ENCODE measurements at places on chromosomes 4 and X.

GRCh38 chr4:2356123-2357069 lies 62.0 kb downstream of the ZFYVE28 start:
- no peak for DNase-seq

GRCh38 chrX:139875841-139876240 lies 57.0 kb downstream of the ATP11C start:
- DNase-seq, result no peak

- DNase-seq, result no peak
These were observed 124.4 kb downstream of the TMA16 start for GRCh38 chr4:163618845-163619244.

GRCh38 chrX:120791013-120791643 lies 84.5 kb downstream of the CT47B1 start:
- DNase-seq, result no peak

DNA sequence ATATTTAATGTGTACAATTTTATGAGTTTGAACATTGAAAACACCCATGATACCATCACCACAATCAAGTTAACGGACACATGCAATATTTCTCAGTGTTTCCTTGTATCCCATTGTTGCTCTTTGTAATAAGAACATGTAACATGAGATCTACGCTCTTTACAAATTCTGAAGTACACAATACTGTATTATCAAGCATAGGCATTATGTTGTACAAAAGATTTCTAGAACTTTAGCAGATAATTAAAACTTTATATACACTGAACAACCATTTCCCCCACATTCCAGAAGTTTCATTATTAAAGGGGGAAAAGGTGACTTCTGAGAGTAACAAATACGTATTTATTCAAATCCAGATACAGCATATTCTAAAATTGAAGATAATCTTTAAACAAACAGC lies 114.5 kb downstream of the SLC10A7 start:
- DNase-seq, result no peak

GRCh38 chr4:184448821-184449220 lies 25.5 kb downstream of the IRF2 start:
- peak; percentile 20 for DNase-seq

DNA sequence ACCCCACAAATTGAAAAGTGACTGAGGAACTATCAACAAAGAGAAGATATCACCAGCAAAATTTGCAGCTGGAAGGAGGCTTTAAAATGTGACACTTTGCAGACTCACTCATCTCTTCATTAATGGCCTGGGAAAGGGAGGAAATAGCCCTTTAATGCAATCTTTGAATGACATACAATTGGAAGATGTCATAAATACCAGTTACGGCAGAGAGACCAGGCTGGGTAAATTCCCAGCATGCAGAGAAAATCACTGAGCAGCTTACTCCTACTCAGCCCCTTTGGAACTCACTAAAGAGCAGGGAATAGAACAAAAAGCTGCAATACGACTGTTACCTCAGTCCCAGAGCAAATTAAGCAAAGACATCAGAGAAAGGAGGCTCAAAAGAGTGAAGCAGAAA lies 238.9 kb downstream of the HS3ST1 start:
- peak; percentile 43 for DNase-seq

DNA sequence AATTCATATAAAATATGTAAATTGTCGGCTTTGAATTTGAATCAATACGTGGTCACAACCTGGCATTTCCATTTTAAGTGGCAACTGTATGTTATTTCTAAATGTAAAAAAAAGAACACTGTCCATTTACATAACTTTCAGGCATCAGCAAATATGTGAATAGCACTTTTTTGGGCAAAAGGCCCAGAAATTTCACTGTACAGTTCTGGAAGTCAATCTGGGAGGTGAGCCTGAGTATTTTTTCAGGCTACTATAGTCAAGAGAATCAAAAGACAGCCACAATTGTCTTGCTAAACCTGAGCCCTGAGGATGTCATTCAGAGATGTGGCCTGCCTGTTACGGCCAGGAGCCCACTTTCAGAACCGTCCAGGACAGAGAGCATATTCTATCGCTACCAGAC lies 543.9 kb upstream of the MAGEB2 start:
- DNase-seq, result no peak

GRCh38 chr4:168028970-168029597 lies 63.3 kb upstream of the ANXA10 start:
- DNase-seq, result peak; percentile 7

GRCh38 chr4:53601251-53601764 lies 10.0 kb upstream of the LNX1 start:
- DNase-seq, result peak; percentile 55

DNA sequence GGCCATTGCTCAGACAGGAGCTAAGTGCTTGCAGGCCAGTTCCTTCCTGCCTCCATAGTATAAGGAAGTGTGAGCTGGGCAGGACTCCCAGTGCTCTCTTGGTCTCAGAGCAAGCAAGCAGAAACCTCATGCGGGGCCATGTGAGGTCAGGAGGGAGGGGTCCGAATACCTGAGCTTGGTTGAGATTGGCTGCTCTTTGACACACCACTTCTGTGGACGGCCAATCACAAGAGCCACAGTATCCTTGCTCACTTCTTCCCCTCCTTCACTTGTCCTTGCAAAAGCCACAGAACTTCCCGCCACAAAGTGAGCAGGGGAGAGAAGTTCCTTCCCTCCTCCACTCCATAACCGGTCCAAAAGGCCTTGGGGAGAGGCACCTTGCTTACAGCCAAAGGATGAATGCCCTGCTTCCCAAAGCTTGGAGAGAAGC lies 56.7 kb downstream of the PRPS1 start:
- DNase-seq, result no peak

GRCh38 chr4:55959655-55960054 lies 10.9 kb downstream of the CEP135 start:
- DNase-seq, result no peak

GRCh38 chr4:28518561-28519165 lies 1658.0 kb downstream of the STIM2 start:
- no peak for DNase-seq

GRCh38 chr4:146059151-146059550 lies 116.4 kb upstream of the LSM6 start:
- no peak for DNase-seq

- DNase-seq, result no peak
These were observed 279.1 kb upstream of the NRK start for GRCh38 chrX:105543283-105543682.

DNA sequence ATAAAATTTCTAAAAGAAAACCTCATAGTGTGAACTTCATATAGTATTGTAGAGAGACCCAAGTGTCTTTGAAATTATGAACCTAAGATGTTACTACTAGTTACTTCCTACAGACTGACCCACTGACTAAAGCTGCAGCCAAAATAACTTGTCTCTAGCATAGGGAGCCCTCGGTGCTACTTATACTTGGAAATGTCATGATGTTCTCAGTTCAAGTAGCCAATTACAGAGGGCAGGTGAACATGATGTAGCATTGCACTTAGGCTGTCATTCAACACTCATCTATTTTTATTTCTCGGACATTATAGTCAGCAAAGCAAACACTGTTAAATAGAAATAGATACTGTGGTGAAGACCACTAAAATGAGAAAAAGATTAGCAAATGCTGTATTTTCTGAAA lies 165.6 kb downstream of the AREG start:
- no peak for DNase-seq

- no peak for DNase-seq
These were observed 143.7 kb downstream of the AFAP1 start for GRCh38 chr4:7795983-7796382.

- no peak for DNase-seq
These were observed 77.2 kb upstream of the GALNT7 start for GRCh38 chr4:173091362-173091761.

- DNase-seq, result no peak
These were observed 42.4 kb downstream of the EVC start for GRCh38 chr4:5753366-5753765.

GRCh38 chr4:24632011-24632410 lies 47.7 kb upstream of the DHX15 start:
- DNase-seq, result no peak

DNA sequence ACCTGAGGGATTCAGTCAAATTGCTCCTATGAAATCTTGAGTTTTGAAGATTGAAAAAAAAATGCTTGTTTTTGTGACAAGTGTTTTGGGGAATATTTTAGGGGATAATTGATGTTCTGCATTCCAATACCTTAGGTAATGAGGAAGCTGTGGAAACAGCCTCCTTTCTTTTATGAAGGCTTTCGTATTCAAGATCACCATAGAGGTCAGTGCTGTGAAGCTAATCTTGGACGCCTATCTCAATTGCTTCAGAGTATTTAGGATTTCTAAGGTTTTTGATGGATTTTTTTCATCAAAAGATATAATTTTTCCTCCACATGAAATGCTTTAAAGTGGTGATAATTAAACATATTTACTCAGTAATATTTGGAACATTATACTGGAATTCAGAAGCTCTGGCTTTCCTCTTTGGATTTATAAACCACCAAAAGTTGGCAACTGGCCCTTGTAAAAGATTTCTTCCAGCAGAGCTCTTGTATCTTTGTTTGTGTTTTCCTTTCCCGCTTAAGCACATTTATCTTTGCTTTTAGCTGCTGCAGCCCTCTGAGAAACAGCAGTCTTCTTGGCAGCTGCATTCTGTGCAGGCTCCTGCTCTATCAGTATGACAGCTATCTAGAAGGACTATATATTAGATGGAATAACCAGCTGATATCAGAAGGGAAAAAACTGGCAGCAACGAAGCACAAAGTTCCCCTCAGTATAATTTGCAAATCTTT lies 63.7 kb downstream of the HMGB2 start:
- no peak for DNase-seq

GRCh38 chrX:124441971-124442590 lies 95.7 kb downstream of the SH2D1A start:
- DNase-seq, result no peak

GRCh38 chr4:86496094-86497080 lies 97.7 kb upstream of the PTPN13 start:
- peak; percentile 73 for DNase-seq

DNA sequence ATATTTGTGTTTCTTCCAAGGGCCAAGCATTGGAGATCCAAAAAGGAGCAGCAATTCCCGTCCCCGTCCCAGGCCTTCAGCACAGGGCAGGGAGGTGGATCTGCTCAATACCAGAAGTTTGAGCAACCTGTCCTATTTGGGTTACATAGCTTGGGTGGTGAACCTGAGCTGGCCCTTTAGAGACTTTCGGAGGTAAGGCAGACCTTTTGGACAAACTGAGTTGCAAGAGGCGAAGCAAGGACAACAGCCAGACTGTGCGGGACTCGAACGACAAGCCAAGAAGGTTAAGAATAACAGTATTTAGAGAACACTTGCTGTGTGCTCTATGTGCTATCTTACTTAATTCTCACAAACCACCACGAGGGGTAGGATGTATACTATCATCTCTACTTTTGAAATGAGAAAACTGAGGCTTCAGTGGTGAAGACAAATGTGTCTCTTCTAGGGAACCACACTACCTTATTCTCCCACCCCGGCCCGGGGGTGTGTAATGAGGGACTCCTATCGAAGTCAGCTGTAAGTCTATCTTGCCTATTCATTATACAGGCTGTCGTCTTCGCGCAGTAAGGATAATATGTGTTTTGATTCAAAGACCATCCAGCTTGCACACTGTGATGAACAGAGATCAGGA lies 1.3 kb downstream of the NOP14 start:
- DNase-seq, result no peak

- no peak for DNase-seq
These were observed 12.3 kb downstream of the PPP3CA start for GRCh38 chr4:101334963-101335572.

Measured in trophoblast cell (in vitro differentiated cells and primary cell).